ENCODE measurements at places on chromosomes 6 and 20.
A peak's percentile ranks its signal among the peaks of the same experiment; 100 is the strongest.

DNA sequence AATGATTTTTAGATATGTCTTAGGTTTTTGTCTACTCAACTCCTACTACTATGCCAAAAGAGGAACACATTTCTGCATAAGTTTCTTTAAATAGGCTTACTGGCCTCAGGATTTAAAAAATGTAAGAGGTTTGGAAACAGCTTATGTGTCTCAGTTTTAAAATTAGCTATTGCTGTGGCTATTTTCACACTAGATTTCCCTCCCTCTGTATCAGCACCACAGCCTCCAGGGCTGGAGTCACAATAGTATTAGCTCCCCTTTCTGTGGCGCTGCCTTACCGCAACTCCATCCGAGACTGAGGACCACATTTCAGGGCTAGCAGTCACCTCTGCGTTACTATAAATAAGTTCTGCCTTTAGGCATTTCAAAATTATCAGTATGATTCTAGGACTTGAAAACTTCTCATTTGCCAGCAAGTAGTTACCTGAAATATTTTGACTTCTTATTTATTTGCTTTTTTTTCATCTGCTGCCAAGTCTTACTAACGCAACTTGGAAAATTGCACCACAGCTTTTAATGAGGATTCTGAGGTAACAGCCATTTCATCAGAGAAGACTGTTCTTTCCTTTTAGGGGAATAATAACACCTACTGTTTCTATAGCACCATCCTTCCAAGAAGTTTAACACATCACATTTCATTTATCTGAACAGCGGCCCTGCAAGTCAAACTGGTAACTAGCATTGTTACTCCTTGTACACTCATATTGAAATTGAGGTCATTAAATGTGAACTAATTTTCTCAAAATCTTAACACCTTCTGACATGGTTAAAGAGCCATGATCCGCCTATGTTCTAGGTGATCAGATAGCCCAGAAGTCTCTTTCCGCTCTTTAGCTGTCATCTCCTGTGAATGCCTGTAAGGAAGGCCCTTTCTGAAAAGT, 105.9 kb downstream of the GJA10 start:
- DNase-seq, result peak; percentile 55

DNA sequence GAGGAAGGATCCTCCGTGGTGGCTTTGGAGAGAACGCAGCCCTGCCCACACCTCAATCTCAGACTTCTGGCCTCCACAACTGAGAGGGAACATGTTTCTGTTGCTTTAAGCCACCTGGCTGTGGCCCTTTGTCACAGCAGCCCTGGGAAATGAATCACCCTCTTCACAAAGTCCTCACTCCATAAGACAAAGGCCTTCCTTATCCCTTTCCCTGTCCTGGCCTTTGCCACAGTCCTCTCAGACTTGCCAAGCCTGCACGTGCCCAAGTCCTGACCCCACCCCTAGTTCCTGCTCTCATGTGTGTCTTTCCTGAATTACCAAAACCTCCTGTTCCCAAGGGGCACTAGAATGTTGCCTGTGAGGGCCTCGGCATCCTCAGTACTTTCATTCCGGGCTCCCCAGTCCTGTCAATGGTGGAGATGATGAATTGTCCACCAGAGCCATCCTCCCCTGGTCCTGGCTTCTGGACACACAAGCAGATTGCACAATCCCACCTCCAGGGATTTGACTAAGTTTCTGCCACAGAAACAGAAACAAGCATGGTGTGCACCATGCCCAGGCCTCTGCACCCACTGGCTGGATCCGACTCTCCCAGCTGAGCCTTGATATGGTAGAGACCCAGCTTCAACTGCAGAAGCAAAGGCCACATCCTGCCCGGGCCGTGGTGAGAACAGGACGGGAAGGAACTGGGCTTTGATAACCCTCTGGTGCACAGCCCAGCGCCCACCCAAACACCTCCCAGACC, 232.6 kb upstream of the PDE10A start:
- no peak for DNase-seq

- DNase-seq, result no peak
Observed at GRCh38 chr6:98946266-98946878, 1.4 kb downstream of the FBXL4 start.

- no peak for DNase-seq
Observed at GRCh38 chr20:24796236-24796635, 152.8 kb upstream of the CST7 start.

DNA sequence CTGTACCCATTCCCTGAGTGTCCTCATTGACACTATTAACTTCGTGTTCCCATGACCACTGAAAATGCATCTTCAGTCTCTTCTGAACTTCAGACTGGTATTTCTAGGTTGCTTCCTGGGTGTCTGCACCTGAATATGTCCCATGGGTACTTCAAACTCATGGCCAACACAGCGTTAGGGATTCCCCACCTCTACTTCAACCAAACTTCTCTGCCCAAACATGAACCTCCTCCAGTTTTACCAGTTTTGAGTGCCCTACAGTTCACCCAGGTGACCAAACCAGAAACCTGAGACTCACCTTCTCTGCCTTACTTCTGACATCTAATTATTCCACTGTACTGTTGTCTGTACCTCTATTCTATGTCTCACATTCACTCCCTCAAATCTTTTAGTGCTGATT, 99.5 kb upstream of the SUPT3H start:
- no peak for DNase-seq

- DNase-seq, result no peak
Observed at GRCh38 chr6:129364037-129364436, 345.9 kb downstream of the ARHGAP18 start.

GRCh38 chr6:156336733-156337132, 440.4 kb upstream of the ARID1B start:
- DNase-seq, result no peak

DNA sequence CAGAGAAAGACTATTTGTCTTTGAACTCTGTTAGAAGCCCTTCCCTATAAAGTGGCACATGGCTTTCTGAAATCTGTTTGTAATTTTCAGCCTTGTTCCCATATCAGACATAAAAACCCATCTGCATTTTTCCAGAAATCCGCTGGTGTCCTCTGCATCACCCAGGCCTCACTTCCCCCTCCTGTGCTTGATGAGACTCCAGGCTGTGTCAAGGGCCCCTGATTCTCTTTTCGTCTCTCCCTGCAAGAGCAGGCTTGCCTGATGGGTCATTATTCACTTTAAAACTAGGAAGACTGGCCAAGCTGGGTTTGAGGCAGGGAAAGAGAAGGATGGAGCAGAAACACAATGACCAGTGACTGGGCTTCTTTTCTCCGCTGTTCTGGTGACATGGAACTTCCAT, 10.6 kb upstream of the PROKR2 start:
- DNase-seq, result peak; percentile 71

DNA sequence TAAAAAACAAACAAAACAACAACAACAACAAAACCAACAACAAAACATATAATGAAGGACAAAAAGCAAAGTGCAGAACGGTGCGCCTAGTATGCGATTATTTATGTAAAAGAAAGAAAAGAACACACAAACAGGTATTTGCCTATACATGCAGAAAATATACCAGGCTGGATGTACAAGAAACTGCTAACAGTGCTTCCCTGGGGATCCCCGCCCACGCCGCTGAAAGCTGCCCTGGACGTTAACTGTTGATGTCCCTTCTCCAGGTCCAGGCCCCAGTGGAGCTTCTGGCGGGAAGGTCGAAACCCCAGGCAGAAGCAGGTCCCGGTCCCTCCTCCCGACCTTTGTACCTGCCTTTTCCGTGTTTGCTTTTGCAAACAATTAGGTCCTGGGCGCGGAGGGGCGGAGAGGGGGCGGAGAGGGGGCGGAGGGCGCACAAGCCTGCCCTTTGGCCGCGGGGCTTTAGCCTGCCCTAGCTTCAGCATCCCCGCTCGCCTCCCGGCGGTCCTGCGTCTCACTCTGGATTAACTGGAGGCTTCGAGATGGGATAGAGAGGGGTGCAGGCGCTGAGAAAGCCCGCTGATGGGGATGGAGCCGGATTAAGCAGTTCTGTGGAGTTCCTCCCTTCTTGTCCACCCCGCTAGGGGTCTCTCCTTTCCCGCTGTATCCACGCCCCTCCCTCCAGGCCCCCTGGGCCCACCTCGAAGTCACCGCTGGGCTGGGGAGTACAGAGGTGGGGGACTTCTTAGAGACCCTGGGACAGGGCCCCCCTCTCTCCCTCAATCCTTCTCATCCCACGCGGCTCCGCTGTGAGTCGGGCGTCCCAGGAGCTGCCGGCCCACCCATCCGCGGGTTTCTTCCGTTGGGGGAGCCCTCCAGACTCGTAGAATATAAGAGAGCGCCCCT, 8.2 kb upstream of the AHCY start:
- DNase-seq, result peak; percentile 45

DNA sequence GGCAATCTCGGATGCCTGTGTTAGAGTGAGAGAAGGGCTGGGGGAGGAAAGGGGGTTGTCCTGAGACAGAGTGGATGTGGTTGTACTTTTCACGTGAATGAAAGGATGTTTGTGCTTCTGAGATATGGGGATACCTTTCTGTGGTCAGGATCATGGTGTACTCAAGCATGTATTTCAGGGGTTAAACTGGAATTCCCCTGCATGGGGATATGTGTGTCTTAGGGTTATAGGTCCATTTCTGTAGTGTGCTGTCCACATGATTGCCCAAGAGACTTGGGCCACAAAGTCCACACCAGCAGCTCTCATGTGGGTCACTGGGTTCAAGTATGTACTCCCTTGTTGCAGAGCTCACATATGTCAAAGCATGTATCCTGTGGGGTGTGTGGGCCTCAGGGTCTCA, 10.5 kb downstream of the SYNGAP1 start:
- DNase-seq, result no peak

DNA sequence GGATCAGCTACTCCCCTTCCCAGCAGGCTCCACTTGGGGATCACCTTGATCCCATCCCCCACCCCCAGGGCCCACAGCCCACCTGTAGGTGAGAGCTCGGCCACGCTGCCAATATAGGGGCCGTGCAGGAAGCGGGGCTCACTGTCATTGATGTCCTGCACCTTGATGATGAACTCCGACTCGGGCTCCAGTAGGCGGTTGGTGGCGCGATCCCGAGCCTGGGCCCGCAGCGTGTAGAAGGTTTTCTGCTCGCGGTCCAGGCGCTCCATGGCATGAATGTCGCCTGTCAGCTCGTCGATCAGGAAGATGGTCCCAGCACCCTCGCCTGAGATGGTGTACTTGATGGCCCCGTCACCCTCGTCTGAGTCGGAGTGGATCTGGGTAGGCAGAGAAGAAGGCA, 67.4 kb downstream of the CDH22 start:
- DNase-seq, result no peak

DNA sequence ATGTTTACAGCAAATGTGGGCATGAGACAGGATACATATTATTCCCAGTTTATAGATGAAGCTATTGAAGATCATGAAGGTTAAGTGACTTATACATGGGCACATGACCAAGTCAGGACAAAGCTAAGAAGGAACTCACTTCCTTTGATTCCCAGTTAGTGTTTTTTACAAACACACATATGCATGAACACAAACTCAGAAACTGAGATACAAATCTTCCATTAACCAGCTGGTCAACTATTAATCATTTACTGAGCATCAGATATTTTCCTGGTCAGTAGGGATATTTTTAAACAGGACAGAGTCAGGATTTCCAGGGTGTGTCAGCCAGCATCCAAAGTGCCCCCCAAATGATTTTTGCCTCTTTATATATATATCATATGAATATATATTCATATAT, 222.2 kb downstream of the OGFRL1 start:
- DNase-seq, result no peak

DNA sequence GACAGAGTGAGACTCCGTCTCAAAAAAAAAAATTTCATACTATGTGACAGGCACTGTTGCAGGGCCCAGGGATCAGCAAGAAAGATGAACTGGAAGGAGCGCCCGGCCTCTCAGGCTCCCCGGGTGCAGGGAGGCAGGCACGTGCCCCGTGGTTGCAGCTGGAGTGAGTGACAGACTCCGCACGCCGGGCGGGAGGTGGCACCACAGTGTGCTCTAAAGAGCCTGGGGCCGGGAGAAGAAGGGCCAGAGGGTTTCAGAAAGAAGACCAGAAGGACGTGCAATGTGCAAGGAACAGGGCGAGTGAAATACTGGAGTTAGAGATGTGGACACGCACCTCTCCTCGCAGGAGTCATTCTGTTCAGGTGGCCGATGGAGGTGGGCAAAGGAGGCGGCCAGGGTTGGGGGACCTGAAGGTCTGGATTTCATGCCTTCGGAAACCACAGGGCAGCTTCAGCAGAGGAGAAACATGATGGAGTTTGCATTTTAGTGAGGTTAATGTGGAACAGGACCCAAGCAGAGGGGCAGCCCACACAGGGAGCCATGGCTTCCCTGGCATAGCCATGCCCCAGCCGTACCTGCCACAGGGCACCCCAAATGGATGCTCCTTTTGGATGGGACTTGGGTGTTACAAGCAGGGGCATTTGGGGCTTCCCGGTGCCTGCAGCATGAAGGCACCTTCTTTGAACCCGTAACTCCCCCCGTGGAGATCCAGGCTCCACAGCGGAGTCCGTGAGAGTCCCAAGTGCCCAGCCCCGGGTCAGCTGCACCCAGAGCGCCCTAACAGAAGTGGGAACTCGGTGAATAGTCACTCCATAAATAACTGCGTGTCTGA, 226.2 kb downstream of the ERMARD start:
- DNase-seq, result no peak

DNA sequence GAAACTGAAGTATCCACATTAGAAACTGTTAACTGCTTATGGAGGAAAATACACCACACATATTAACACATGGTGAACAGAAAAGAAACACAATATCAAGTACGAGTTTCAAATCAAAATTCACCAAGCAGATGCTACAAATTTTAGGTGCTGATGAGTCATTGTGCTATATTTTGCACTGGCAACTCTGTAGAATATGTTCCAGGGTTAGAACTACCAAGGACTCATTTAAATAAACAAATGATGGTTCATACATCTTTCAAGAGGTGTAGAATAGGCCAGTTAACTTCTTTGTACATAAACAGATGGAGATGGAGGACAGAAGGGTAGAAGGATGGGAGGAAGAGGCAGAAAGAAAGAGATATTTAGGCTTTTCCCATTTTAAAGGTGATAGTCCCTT, 184.9 kb downstream of the ARHGAP18 start:
- no peak for DNase-seq

GRCh38 chr20:17399303-17399985, 131.7 kb downstream of the BFSP1 start:
- no peak for DNase-seq

- DNase-seq, result no peak
Observed at GRCh38 chr6:166729658-166730057, 102.6 kb upstream of the RPS6KA2 start.

GRCh38 chr6:29603456-29603855, 18.5 kb downstream of the OR2H2 start:
- no peak for DNase-seq

Data from muscle of leg (tissue), 16 donors.